ENCODE measurements at places on chromosomes 16 and 17.
A peak's percentile ranks its signal among the peaks of the same experiment; 100 is the strongest.

DNA sequence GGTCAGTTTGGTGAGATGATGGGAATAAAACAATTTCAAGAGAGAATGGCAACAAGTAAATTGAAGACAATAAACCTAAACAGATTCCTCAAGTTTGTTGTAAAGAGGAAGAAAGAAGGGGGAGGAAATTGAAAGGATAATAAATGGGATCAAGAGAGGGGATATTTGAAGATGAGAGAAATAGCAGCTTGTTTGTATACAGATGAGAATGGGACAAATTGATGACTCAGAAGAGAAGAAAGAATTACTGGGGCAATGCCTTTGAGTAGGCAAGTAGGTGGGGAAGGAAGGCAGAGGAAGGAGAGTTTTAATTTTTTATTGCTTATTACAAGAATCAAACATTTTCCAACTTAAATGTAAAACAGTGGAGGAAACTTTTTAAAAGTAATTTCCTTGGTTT lies 98.3 kb downstream of the CHD9 start:
- no peak for DNase-seq

DNA sequence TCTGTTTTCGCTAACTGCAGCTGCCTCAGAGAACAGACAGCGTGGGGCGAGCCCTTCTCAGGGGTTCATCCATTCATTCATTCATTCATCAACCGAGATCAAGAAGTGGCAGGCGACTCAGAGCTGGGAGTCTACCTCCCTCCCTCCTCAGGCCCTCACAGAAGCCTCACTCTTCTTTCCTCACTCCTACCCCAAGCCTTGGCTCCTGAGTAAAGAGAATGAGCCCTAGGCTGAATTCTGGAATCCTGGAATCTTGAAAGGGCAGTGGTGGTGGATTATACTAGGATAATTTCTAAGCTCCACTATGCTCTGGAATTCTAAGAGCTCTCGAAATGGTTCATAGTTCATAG lies 2.3 kb upstream of the DLX3 start:
- DNase-seq, result no peak

DNA sequence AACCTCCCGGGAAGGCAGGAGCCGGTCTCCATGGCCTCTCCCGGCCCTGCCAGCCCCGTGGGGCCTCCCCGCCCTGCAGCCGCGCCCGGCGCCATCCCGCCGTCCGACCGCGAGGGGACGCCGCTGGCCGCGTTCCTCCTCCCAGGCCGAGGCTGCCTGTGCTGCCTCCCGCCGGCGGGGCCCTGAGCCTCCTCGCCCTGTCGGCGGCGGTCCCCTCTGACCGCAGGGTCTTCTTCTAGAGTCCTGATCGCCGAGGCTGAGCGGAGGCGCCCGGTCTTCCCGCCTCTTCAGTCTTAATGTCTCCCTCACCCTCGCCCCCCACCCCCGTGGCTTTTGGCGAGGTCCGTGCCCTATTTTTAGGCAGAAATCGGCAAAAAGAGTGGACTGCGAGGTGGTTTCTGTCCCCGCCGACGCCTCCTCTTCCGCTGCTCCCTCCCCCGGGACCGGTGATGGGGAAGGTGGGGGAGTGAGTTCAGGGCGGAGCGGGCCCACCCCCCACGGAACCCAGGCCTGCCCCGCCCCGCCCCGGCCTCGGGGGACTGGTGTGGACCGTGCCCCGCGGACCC lies 794 bp upstream of the CPNE7 start:
- DNase-seq, result peak; percentile 71

GRCh38 chr16:81036751-81037350 lies 1.2 kb downstream of the ATMIN start:
- peak; percentile 24 for DNase-seq

DNA sequence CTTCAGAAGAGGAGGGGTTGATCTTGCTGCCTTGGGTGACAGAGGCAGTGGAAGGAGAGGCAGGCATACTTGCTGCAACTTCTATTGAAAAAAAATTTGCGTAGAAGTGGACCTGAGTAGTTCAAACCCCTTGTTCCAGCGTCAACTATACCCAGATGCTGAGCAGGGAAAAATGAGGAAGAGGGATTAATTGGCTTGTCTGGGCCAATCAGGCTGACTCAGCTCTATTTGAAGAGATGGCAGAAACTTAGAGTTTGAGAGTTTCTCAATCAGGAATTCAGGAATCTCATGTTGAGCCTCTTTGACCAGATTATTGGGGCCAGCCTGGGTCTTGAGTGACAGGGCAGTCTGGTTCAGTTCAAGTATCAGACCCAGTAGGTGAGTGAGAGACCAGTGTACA lies 17.6 kb downstream of the CASC3 start:
- DNase-seq, result peak; percentile 17

GRCh38 chr16:14004031-14004728 lies 66.9 kb upstream of the MRTFB start:
- peak; percentile 57 for DNase-seq

- peak; percentile 57 for DNase-seq
Measured at GRCh38 chr16:4123616-4124300, 7.5 kb upstream of the ADCY9 start.

DNA sequence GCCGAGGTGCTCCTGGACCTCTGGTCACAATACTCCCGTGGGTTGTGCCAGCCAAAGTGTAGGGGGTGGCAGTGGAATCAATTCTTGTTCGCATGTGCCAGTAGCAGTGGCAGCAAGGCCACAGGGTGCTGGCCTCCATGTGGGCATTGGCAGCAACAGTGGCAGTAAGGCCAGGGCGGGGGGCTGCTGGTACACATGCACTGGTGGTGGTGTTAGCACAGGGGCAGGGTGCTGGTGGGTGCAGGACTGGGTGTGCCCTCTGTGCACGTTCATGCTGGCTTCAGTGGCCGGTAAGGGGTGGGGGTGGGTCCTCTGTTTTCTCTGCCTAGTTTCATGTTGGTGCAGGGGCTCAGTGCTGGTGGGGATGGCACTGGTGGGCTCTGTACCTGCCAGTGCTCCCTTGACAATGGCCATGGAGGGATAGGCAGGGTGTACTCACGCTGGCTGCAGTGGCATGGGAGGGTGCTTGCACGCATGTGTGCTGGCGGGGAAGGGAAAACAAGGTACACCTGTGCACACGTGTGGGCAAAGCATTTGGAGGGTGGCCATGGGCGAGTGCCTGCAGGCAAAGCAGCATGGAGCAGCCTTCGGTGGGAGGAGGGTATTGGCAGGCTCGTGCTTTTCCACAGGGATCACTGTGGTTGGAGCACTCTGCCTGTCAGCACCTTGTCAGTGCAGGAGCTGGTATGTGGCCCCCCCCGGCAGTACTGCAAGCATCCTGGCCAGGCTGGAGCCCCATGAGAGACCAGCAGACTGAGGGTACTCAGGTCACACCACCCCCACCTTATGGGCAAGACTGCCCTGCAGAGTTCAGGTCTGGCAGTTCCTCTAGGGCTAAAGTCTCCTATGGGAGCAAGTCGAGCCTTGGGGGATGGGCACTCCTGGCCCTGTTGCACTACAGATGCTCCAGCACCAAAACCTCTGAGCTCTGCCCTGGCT lies 35.8 kb downstream of the NF1 start:
- DNase-seq, result no peak

DNA sequence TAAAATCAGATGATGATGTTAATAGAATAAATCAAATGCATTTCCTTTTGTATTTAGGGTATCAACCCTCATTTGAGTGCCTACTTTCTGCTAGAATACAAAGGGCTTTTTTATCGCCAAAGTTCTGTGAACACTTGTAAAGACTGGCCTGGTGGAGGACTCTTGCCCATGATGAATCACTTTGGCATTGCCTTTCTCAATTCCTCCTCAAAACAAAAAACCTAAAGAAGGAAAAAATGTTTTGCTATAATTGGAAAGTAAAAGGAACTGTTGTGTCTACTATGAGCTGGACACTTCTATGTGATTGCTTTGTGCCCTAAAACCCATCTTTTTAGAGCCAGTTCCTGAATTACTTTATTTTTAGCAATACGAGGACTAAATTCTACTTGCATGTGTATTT lies 13.0 kb upstream of the DHRS11 start:
- no peak for DNase-seq

- no peak for DNase-seq
Measured at GRCh38 chr17:40190197-40191021, 13.1 kb downstream of the RAPGEFL1 start.

DNA sequence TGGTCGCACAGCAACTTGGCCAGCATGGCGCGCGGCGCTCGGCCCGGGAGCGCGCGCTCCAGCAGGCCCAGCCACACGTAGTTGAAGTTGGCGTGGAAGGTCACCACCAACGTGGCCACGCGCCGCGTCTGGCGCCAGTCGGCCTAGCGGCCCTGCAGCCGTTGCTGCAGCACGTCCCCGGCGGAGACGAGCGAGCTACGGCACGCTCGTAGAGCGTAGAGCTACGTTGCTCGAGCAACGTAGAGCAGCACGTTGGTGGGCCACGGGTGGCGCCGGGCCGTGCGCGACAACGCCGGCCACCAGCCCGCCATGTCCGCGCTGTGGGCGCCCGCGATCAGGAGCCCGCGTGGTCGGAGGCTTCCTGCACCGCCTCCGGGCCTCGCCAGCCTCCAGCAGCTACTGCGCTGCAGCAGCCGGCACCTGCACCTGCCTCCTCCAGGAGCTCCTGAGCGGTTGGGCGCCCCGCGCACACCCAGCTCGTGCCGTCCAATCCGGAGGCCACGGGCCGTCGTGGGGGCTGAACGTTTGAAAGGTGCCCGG lies 13.4 kb upstream of the SULT1A1 start:
- no peak for DNase-seq

- no peak for DNase-seq
Measured at GRCh38 chr16:707062-707538, 1.5 kb upstream of the FBXL16 start.

GRCh38 chr16:30065943-30066760 lies 592 bp downstream of the ALDOA start:
- DNase-seq, result peak; percentile 64

DNA sequence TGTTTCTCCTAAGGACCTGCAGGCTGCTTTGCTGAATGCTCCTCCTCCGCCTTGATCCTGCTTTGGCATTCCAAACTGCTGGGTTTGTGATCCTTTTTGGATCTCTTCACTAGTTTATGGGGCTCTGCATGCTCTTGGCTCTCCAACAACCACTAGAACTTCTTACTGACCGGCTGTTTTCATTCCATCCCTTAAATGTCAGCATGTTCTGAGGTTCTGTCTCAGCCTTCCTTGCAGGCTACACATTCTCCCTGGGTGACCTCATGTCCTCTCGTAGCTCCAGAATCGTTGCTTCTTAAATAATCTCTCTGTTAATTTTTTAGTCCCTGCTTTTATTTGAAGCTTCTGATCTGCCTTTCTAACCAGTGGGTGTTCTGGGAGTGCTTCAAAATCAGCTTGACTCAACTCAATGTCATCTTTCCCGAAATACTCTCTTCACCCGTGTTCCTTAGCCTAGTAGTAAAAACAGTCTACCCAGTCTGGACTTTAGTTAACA lies 119.0 kb upstream of the HS3ST2 start:
- DNase-seq, result peak; percentile 93

DNA sequence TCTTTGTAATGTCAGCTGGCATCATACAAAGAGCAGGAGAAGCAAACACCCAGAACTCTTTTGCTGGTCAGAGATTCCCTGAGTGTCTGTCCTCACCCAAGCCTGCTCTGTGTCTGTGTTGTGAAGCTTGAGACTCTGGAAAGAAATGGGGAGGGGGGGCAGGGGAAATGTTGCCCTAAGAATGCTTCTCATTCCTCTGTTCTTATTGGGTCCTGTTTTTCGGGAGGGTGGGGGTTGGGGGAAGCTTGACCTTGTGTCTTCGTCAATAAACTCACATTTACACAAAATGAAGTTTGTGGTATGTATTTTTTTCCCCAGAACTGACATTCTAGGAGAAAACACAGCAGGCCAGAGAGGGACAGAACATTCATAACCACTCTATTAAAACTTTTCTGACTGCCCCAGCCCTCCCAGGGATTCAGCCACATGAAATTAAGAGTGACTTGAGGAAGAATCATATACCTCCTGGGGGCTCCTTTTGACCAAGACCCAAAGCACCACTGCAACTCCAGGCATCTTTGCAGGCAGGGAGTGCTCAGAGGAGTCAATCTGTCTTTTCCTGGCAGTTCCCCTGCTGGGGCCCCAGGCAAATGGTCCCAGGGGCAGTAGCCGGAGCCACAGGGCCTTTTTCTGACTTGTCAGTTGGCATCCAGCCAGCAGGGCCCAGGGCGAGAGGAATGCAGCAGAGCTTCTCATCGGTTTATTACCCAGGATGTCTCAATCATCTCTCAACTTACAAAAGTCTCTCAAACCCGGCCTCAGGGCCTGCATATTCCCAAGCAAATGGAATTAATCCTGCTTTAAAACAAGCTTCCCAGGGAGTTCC lies 5.1 kb upstream of the RASL10B start:
- peak; percentile 80 for DNase-seq

- peak; percentile 48 for DNase-seq
Measured at GRCh38 chr17:27609611-27610303, 21.2 kb upstream of the LGALS9 start.
